ENCODE measurements at places on chromosomes 12 and 14. TPM values are rescaled to one million over a fixed set of nuclear protein-coding genes. Genes with fewer than 3 reads are reported as not detected.

The ATP5F1B gene
- 603 TPM for total RNA-seq

The TROAP gene
- total RNA-seq: 8.1 TPM

The ASIC1 gene
- 0.76 TPM for total RNA-seq

The NRIP2 gene
- total RNA-seq: not detected

The SIX1 gene
- total RNA-seq: 0.97 TPM

The PZP gene
- 0.97 TPM for total RNA-seq

The PNN gene
- total RNA-seq: 29.0 TPM

The BCL11B gene
- total RNA-seq: under 0.01 TPM

Measured in epithelial cell of umbilical artery (primary cell).